ENCODE measurements at places on chromosomes 5 and 9.

GRCh38 chr5:53971551-53971950, 338.8 kb downstream of the ARL15 start:
- no peak for DNase-seq

- DNase-seq, result no peak
Measured at GRCh38 chr5:51832934-51833470, 449.8 kb downstream of the ISL1 start.

- no peak for DNase-seq
Measured at GRCh38 chr5:149946118-149946517, 1.5 kb upstream of the PDE6A start.

DNA sequence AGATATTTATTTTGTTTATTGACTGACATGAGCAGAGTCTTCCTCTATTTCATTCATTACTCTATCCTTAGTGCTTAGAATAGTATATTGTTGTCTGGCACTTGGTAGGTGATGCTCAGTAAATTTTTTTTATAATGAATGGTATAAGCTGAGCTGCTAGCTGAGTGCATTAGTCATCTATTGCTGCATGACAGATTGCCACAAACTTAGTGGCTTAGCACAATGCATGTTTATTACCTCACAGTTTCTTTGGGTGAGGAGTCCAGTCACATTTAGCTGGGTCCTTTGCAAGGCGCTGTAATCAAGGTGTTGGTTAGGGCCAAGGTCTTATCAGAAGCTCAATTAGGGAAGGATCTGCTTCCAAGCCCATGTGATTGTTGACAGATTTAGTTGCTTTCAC, 23.1 kb downstream of the SMAD5 start:
- DNase-seq, result no peak

DNA sequence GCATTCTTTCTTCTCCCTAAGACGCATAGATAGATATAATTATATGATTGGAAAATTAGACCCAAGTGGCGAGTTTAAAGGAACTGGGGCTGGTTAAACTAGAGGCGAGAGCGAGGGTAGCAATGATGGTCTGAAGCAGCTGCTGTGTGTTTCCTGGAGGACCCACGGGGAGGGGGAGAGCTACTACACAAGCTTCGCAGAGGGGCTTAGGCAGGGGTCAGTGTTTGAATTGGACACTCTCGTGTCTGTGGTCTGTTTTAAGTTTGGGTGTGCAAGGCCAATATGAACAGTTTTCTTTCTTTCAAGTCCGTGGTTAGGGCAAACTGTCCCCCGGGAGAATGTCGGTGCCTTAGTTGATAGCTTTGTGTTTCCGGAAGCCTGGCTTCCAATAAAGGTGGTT, 43.1 kb downstream of the PDZD2 start:
- DNase-seq, result no peak

- peak; percentile 43 for DNase-seq
Measured at GRCh38 chr5:32531885-32532520, 53.4 kb upstream of the SUB1 start.

- DNase-seq, result no peak
Measured at GRCh38 chr5:75510417-75510835, 1.0 kb downstream of the CERT1 start.

DNA sequence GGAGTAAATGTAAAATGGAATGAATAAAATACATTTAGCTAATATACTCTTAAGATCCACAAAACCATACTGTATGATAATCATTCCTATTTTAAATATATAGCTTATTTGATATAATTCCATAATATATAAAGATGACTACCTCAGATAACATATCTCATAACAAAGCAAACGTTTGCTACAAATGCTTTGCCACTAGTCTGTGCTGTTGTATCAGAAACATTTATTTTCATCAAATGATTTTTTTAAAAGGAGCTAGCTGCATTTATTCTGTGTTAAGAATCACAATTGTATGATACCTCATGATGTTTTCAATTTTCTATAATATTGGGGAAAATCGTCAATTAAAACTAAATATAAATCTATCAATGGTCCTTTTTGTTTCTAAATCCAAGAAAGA, 567.2 kb downstream of the PTPRD start:
- DNase-seq, result no peak

DNA sequence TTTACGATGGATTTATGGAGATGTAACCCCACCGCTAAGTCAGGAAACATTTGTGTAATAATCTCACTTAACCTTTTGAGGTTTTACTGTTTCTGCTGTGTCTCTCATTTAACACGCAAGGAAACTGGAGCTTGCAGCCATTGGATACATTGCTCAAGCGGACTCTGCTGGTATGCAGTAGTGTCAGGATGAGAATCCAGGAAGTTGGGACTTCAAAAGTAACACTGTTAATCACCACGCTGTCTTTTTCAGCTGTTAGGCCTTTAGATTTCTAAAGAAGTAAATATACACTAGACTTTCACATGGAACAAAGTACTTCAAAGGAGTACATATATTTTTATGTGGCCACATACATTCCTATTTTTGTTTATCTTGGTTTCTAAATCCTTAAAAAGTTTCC, 114.7 kb downstream of the LPAR1 start:
- DNase-seq, result no peak

GRCh38 chr9:95822583-95823431, 52.7 kb upstream of the ERCC6L2 start:
- DNase-seq, result no peak

GRCh38 chr5:173763410-173763809, 124.7 kb upstream of the CPEB4 start:
- no peak for DNase-seq

DNA sequence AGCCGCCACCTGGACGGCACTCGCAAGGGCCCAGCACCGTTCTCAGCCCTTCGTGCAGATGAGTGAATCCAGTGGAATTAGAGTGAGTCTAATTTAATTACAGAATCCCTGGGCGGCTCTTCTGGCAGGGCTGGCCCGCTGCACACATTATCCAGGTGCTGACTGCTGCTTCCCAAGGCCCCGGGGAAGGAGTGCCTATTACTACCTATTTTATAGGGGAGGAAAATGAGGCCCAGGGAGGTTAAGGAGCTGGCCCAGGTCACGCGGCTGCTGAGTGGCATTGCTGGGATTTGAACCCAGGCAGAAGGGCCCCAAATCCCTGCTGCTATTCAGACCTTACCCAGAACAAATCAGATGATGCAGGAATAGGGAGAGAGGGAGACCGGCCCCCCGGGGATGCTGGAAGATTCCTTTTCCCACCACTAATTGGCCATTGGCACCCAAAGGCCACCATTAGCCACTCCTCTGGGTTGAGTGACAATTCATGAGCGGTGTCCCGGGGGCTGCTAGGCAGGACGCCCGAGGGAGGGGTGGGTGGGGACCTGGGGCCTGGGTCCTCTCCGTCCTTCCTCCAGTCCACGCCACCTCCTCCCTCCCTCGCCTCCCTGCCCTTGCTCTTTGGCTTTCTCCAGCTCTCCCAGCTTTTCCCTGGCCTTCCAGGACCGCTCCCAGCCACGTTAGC, 10.3 kb upstream of the QRFP start:
- no peak for DNase-seq

DNA sequence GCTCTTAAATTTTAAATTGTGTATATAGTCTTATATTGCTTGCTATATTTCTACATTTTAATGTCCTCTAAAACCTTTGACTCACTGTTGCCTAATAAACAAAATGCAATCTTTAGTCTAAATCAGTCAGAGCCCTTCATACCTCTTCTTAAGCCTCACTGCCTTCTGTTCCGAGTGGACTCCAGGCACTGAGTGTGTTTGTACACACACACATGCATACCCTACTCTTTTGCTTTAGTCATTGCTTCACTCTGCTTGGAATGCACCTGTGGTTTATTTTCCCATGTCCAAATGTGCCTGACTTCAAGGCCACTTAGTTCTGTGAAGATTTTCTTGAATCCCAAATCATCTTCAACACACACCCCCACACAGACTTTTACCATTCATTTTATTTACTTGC, 60.9 kb downstream of the SLC12A2 start:
- no peak for DNase-seq

- DNase-seq, result peak; percentile 42
Measured at GRCh38 chr9:70412832-70413463, 1.5 kb downstream of the KLF9 start.

- DNase-seq, result no peak
Measured at GRCh38 chr9:1273859-1274258, 223.7 kb downstream of the DMRT2 start.

- no peak for DNase-seq
Measured at GRCh38 chr5:5135957-5136676, 4.0 kb upstream of the ADAMTS16 start.

DNA sequence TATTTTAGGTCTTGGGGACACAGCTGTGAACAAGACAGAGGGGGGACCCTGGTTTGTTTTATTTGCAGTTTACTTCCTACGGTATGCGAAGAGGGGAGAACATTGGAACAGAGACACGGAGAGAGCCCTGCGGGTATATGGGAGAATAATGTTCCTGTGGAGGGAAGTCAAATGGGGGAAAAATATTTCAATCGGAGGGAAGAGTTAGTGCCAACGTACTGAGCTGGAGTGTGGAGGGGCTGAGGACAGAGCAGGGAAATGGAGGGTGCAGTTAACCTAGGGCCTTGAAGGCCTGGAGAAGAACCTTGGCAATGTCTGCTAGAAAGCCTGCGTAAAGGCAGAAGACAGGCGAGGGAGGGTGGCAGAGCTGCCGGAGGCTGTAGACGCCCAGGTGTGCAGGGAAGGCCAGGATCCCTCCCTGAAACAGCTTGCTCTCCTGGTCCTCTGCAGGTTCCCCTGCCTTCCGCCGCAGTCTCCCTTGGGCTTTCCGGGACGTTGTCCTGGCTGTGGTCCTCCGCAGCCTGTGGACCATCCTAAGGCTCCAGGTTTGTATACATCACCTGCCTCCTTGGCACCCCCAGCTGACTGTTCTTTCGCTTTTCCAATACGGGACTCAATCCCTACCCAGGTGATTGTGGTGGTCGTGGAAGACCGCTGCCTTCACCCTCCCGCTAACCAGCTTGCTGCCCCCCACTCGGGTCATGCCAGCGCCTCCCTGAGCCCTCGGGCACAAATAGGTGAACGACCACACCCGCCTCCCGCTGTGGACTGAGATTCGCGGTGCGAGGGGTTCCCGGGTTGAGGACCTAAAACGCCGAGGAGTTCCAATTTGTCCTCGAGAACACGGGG, 1.9 kb upstream of the RACK1 start:
- DNase-seq, result no peak

DNA sequence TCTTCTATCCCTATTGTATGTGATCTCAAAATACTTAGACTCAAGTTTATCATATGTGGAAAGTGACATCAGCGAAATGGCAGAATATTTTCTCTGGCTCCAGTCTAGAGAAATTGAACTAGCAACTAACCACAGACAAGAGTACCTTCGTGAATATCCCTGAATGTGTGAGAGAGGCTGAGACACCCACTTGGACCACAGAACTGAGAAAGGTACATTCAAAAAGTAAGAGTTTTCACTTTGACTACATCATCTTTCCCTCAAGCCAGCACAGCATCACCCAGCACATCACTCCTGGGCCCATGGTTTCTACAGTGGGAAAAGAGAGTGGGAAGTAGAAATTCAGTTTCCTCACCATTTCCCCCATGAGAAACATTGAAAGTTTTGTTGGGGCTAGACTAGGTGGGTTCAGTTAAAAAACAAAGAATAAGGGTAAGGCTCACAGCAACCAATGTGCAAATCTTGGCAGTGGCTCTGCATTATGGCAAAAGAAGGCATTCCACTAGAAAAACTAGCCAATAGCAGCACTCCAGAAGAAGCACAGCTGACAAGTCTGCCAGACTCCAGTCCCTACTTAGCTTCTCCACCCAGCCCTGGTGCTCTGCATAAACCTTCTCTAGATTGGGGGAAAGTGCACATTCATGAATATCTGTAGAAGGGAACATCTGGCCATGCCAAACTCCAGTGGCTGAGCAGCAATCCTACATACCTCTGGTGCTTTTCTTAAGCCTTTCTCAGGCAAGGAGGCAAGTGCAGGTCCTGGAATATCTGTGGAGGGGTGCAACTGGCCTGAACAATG, 225.6 kb upstream of the VLDLR start:
- no peak for DNase-seq

DNA sequence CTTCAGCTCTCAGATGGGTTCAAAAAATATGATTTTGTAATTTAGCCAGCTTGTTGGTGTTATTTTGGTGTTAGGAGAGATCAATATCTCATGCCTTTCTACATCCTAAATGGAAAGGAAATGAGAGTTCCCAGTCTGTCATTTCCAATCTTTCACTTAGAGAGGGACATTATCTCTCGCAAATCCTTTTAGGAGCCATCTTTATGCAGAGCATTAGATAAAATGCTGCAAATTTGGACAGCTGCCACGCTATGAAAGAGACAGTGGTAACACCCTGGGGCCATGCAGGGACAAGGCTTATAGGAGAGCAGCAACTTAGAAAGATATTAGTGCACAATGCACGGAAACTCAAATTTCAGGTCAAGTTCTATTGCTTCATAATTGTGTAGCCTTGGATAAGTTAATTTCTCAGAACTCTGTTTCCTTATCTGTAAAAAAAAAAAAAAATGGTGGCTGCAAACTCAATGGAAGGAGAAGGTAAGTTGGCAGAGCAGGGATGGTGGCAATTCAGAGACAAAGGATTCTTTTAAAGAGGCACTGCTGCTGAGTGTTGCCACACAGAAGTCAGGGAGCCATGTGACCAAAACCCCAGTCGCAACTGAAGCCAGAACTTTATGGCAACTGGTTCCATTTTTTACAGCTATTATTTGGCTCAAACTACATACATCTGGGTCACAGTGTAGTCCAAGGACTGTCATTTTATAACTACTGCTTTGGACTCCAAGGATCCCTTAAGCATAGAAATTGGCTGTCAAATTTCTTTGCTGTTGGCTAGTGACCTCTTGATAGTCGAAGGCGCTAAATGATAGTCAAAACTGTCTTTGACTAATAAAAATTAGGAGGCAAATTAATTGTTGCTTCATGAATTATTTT, 210.2 kb downstream of the FRMD3 start:
- no peak for DNase-seq

DNA sequence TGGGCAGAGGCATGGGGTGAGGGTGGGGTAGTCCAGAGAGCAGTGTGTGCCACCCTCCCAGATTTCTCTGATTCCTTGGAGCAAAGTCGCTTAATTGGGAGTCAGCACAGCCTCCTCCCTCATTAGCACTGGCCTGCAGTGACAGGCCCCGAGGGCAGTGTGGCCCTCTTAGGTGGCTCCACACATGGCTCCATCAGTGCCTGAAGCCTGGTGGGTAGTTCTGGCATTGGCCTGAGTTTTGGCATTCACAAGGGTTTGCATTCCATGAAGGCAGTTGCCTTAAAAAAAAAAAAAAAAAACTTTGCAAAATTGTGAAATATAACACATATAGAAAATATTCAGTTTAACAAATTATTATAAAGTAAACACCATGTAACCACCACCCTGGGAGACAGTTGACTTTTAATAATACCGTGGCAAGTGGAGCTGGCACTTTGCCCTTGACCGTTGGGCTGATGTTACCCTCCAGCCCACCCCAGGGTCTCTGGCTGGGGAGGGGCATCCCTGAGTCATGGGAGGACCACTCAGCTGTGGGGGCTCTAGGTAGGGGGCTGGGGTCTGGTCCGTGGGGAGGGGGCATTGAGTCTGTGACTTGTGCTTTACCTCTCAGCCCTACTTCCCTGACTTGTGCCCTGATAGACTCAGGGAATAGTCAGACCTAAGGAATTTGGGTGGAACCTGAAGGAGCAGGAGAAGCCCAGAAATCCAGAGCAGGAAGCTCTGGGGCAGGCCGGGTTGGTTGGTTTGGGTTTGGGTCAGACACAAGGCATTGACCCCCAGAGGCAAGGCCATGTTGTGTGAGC, 51.3 kb upstream of the PITX1 start:
- DNase-seq, result no peak
